ENCODE measurements at places on chromosomes 7 and 10. TPM values are rescaled to one million over a fixed set of nuclear protein-coding genes. Genes with fewer than 3 reads are reported as not detected.

- no peak for DNase-seq
Observed at GRCh38 chr10:114541081-114541796, 116.8 kb downstream of the ABLIM1 start.

GRCh38 chr7:32051128-32051527 lies 19.1 kb downstream of the PDE1C start:
- DNase-seq: no peak

DNA sequence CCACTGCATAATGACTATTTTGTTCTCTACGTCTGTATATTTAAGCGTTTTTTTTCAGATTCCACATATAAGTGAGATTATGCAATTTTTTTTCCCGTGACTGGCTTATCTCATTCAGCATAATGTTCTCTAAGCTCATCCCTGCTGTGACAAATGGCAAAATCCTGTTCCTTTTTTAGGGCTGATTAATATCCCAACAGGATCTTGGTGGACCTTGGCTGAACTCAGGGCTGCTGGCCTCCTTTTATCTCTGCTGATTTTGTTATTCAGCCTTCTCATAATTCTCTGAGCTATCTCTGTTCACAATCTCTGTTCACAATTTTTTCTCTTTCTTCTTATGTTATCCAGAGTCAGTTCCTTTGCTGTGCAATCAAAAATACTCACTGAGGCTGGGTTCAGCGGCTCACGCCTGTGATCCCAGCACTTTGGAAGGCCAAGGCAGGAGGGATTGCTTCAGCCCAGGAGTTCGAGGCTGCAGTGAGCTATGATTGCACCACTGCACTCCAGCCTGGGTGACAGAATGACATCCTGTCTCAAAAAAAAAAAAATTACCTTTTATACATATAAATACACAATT lies 1035.9 kb upstream of the AUTS2 start:
- DNase-seq: no peak

GRCh38 chr10:34715511-34716187 lies 99.4 kb downstream of the PARD3 start:
- no peak for DNase-seq

The LIPJ gene
- 0.08 TPM for total RNA-seq

DNA sequence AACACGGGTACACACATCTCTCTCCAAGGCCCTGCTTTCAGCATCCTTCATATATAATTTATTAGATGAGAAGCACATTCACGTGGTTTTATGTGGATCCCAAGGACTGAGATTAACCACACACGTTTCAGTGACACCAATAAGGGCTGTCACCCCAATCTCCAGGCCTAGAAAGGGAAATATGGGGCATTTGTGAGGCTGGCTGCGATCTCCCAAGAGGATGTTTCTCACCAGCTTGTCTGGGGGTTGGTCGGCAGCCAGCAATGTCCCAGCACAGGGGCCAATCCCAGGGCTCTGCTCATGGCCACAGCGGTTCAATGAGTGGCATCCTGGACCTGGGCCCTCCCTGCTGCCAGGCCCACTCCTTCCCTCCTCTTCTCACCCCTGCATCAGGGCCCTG lies 115.5 kb downstream of the ITIH5 start:
- DNase-seq: no peak
